SW 1271 (cell line): ENCODE measurements at places on chromosomes 1 and 21.

GRCh38 chr1:5099558-5099957 is 445.1 kb downstream of the AJAP1 start:
- no peak for DNase-seq

DNA sequence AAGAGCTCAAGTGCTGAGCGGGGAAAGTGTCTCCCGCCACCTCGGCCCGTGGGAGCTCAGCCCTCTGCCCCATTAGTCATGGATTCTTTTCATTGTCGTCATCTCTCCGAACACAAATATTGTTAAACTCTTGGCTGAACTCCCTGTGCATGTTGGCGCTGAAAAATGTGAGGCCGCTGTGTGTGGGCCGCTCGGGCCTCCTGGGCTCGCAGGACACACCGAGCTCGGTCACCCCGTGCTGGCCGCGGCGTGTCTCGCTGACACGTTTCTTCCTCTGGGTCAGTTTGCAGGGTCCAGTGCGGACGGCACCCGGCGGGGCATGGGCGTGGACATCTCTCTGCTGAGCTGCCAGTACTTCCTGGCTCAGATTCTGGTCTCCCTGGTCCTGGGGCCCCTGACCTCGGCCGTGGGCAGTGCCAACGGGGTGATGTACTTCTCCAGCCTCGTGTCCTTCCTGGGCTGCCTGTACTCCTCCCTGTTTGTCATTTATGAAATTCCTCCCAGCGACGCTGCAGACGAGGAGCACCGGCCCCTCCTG is 25.6 kb downstream of the SLC45A1 start:
- DNase-seq, result no peak

DNA sequence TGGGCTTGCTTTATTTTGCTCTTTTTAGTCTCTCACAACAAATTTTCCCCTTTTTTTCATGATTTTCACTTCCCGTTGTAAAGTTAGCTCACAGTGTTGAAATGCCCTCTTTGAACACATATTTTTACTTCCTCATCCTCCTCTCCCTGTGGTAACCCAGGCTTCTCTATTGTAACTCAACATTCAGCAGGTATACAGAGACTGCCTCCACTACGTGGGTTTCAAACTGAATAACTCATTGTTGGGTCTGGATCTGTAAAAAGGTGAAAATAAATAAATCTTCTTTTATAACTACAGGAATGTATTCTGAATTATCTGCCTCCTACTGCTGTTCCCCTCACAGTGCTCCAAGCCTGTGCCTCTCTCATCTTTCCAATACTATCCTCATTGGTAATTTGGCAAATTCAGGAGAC is 166.4 kb downstream of the RUNX1 start:
- DNase-seq, result no peak

- no peak for DNase-seq
Observed at GRCh38 chr1:205545001-205545919, 40.8 kb downstream of the CDK18 start.

DNA sequence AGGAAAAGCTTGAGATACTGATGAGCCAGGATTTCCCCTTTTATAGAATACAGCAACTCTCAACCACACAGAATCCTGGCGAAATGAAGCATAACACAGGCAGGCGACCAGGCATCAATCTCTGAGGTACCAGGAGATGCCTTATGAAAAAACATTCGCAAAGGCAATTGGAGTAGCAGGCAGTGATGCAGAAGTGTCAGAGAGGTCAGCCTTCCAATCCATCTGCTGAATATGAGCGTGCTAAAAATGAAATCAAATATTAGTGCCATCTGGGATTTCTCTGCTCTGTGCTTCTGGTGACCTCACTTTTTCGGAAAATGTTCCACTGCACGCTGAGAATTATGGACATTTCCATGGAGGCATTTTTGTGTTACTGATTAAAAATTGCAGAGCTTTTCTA is 258.8 kb downstream of the VAV3 start:
- DNase-seq, result no peak

GRCh38 chr1:77430966-77431690 is 149.3 kb downstream of the AK5 start:
- DNase-seq, result no peak

GRCh38 chr1:91608876-91609275 is 108.2 kb downstream of the CDC7 start:
- DNase-seq, result no peak

DNA sequence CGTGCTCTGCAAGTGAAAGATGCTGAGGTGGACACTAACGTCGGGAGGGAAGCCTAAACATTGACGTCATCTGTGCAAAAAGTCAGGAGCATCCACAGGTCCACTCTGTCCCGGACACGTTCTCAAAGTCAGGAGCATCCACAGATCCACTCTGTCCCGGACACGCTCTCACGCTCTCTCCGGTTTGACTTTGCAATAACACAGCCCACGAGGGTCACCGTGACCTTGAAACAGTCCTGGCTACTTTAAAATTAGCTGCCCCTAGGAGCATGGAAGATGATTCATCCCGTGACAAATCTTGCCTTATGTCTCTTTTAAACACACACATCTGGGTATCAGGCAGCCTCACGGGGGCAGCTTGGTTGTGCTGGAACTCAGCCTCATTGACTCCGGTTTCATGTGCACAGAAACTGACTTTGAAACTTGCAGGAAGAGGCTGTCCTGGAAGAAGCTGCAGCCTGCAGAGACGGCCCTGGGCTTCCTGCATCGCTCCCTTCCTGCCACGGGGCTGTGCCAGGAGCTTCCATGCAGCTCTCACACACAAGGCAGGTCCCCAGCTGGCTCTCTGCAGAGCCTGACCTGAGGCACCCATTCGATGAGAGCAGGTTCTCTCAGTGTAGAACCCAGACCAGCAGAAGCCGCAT is 18.1 kb upstream of the COL18A1 start:
- DNase-seq, result no peak

DNA sequence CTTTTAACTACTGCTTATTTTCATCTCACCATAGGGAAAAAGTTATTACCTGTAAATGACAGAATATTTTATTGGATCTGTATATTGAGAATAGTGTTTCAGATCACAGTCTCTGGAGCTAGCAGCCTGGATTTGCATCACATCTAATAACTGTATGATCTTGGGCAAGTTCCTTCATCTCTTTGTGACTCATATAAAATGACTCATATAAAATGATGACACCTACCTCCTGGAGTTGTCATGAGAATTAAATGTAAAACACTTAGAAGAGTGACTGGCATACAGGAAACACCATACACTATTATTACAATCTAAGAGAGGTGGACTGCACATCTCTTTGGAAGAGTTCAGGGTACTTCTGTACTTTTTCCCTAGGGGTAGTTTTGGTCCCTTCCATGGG is 421.3 kb downstream of the NEGR1 start:
- no peak for DNase-seq

- DNase-seq, result no peak
Observed at GRCh38 chr1:163401211-163401610, 79.5 kb downstream of the NUF2 start.

DNA sequence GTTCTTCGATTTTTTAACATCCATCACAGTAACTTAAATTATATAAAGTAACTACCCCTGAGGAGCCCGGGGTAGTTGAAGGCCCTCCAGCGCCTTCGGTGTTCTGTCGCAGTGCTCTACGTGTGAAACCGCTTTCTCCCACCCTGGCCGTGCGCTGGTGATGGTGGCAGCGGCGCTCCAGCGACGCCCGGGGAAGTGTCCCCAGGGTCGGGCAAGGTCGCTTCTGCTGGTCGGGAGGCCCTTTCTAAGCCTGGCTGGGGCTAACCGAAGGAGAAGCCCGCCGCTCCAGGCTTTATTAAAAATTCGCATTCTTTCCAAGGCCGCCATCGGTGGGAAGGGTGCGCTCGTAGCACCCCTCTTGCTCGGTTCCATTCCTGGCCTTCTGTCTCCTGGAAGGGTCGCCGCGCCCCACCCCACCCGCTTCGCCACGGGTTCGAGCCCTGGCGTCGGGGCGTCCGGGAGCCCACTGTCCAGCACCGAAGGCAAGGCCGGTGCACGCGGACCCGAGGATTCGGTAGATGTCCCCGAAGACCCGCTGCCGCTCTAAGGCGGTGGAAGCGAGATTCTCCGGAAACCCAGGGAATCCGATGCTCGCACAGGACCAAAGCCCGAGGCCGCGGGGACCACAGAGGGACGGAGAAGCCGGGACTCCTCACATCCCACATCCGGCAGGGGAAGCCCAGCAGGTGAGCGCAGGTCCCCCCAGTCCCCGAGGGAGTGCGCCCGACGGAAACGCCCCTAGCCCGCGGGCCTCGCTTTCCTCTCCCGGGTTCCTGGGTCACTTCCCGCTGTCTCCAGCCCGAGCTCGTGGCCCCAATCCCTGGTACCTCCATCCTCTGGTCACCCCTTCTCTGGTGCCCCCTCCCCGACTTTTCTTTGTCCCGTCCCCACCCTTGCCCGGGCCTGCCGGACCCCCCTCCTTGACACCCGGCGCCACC is 685 bp upstream of the RIPPLY3 start:
- DNase-seq, result no peak

DNA sequence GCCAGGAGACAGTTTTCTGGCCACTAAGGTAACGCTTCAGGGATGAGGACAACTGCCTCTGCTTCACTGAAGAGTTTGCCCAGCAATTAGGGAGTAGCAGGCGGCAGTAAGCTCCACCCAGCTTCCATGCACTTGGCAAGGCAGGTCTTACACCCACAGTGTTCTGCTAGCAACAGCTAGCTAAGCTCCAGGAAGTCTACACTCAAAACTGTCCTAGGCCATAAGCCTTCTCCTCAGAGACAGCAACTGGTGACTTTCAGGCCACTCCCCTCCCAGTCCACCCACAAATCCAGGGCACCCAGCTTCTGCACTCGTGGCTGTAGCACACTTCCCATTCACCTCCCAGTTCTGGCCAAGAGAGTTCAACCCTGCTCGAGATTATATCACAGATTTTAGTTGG is 47.3 kb downstream of the KMO start:
- no peak for DNase-seq

DNA sequence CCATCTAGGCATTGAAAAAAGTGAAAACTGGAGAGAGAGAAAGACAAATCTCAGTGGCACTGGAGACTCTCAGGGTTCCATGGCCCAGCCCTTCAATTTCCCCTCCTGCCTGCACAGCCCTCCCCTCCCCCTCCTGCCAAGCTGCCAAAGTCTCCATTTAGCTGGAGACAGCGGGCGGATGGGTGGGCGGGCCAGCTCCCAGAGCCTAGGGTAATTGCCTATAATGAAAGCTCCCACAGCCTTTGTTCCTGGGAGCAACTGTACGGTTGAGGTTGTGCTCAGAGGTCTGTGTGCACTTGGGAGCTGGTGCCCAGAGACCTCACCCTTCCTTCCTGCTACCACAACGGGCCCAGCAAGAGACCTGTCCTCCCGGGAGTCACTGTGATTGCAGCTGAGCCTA is 89.6 kb downstream of the NAV1 start:
- no peak for DNase-seq

DNA sequence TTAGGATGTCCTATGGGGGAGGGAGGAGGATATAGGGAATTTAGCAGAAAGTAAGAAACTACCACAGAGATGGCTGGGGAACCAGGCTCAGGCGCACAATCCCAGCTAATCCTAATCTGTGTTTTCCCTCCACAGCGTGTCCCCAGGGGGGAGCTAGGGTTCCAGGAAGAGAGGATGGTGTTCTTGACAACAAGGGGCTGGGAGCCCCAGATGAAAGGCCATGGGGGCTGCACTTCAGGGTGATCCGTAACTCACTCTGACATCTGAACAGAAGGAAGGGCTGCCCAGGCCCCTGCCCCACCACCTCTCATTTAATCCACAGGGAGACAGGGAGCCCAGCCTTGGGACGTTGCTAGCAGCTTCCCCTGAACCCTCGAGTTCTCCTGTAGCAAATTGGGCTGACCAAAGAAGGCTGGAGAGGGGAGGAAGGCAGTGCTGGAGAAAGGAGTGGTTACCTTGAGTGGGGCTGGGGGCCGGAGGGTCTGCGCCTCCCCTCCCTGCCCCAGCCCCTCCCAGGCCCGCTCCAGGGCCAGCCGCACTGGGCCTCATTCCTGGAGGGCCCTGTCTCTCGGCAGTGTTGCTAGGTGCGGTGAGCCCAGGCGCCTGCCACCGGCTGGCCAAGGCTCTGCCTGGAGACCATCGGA is 131.7 kb downstream of the TMEM53 start:
- no peak for DNase-seq

- no peak for DNase-seq
Observed at GRCh38 chr1:213464786-213465460, 413.9 kb downstream of the RPS6KC1 start.

GRCh38 chr1:108858230-108858950 is 1.5 kb upstream of the AKNAD1 start:
- DNase-seq, result no peak

DNA sequence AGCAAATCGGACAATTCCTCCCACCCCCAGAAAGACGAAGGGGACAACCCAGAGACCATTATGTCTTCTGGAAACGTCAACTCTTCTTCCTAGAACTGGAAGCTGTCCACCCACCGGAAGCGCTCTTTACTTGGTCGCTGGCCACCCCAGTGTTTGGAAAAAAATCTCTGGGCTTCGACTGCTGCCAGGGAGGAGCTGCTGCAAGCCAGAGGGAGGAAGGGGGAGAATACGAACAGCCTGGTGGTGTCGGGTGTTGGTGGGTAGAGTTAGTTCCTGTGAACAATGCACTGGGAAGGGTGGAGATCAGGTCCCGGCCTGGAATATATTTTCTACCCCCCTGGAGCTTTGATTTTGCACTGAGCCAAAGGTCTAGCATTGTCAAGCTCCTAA is 3.2 kb downstream of the S1PR1 start:
- no peak for DNase-seq

DNA sequence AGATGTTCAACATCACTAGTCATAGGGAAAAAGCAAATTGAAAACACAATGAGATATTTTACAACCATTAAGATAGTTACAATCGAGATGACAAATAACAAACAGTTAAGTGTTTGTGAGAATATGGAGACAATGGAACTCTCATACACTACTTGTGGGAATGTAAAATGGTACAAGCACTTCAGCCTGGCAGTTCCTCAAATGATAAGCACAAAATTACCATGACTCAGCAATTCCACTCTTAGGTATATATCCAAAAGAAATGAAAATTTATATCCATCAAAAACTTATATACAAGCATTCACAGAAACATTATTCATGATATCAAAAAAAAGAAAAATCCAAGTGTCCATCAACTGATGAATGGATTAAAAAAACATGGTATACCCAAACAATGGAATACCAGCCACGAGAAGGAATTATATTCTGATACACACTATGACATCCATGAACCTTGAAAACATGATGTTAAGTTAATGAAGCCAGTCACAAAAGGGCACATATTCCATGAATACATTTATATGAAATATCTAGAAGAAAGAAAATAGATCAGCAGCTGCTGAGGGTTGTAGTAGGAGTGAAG is 76.4 kb downstream of the EVI5 start:
- DNase-seq, result no peak

- DNase-seq, result no peak
Observed at GRCh38 chr1:21280482-21280881, 9.8 kb downstream of the ECE1 start.

GRCh38 chr1:23743287-23744152 is at the start of gene ELOA:
Gene ELOA (plus strand): TSS chr1:23743471. CDS start chr1:23743504, 33 bp downstream.
- DNase-seq, result no peak

GRCh38 chr1:11316701-11317100 is 43.7 kb downstream of the UBIAD1 start:
- DNase-seq, result no peak
